Stimulated activated CD4-positive, alpha-beta T cell treated with anti-CD3 and anti-CD28 coated beads, Interleukin-1b, Interleukin-23, amount 100 ng/mL, for 1 hour (primary cell): ENCODE measurements at places on chromosomes 6 and 20.

DNA sequence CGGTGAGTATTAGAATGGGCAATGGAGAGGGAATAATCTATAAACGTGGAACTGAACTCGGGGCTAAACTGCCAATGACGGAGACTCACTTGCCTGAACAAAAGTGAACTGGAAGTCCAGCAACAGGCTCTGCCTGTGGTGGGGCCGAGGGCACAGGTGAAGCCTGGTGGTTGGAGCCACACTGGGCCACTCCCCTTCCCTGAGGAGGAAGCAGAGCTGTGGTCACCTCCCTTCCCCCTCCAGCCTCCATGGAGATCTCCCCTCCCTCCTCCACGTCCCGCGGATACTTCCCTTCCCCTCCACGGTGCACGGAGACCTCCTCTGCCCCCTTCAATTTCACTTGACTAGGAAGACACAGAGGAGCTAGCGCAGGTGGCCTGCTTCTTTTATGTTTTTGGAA is 14.7 kb upstream of the DSP start:
- no peak for DNase-seq

DNA sequence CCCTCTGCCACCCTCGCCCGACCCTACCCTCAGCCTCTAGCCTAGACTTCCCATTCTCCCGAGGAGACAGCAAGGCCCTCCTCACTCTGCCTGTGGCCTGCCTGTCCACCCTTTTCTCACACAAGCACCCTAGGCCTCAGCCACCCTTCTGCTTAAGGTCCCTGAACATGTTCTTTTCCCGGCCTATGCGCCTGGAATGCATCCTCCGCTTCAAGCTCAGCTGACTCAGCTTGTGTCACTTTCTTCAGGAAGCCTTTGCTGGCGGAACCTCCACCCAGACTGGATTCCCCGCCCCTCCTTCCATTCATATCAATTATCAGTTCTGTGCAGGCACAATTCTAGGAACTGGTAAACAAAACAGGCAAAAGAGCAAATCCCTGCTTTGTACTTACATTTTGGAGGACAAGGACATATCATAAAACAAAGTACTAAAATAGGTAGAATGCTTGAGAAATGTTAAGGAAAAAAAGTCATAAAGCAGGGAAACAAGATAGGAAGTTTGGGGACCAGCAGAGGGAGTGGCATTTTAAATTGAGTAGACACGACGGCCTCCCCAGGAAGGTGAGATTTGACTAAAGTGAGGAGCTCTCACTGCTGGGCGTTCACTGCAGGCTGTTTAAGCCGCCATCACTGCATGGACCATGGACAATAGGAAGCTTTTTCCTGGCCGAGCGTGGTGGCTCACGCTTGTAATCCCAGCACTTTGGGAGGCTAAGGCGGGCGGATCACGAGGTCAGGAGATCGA is 17.9 kb upstream of the SNHG17 start:
- no peak for DNase-seq

- DNase-seq, result peak; percentile 24
Measured at GRCh38 chr6:36196113-36196879, at the start of gene BRPF3. Gene BRPF3, plus strand, starts transcription at chr6:36196744. Its CDS starts 3,579 bp downstream, at chr6:36200323.

GRCh38 chr20:431012-431904 is 23.2 kb downstream of the RBCK1 start:
- no peak for DNase-seq

- DNase-seq, result no peak
Measured at GRCh38 chr6:2467929-2468600, 222.7 kb upstream of the GMDS start.

- DNase-seq, result no peak
Measured at GRCh38 chr20:8082989-8083388, 49.1 kb upstream of the PLCB1 start.

- DNase-seq, result no peak
Measured at GRCh38 chr20:62145688-62146018, 2.1 kb downstream of the SS18L1 start.

GRCh38 chr6:108875161-108875555 is 26.9 kb downstream of the ARMC2 start:
- DNase-seq, result no peak

- DNase-seq, result no peak
Measured at GRCh38 chr6:38518511-38519304, 121.0 kb downstream of the BTBD9 start.

- DNase-seq, result no peak
Measured at GRCh38 chr6:22470454-22471131, 98.8 kb upstream of the HDGFL1 start.

DNA sequence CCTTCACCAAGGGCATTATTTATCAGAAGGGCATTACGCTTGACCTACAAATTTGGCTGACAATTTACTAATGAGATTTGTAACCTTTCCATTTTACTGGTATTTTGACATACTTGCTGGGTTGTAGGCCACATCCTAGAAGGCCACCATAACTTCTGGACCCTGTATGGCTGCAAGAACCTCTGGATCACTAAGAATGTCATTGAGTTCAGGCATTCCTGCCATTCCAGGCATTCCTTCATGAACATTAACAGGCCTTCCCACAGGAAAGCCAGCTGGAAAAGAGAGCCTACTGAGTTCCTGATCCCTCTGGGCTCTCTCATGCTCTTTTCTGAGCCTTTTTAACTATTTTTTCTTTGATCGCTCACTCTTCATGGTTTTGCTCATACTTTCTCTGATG is 28.4 kb upstream of the SLC35A1 start:
- no peak for DNase-seq

- DNase-seq, result no peak
Measured at GRCh38 chr6:37615564-37616340, 81.9 kb downstream of the MDGA1 start.

DNA sequence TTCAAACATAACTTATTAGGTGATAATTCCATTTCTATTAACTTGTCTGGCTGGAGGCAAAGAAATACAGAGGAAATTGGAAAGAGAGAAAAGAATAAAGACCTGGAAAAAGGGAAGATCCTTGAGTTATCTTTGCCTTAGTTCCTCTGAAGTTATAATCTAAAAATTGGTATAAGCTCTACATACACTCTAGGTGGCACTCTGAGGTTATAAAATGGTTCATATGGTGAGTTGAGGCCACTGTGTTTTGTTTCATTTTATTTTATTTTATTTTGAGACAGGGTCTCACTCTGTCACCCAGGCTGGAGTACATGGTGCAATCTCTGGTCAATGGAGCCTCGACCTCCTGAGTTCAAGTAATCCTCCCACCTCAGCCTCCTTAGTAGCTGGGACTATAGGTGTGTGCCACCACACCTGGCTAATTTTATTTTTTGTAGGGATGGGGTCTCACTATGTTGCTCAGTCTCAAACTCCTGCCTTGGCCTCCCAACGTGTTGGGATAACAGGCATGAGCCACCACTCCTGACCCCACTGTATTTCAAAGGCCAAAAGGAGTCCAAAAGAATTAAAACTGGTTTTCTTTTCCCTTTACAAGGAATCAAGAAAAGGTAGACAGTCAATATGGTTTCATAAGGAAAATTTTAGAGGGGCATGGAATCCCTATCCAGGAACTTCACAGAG is 19.4 kb downstream of the GPX6 start:
- DNase-seq, result no peak

DNA sequence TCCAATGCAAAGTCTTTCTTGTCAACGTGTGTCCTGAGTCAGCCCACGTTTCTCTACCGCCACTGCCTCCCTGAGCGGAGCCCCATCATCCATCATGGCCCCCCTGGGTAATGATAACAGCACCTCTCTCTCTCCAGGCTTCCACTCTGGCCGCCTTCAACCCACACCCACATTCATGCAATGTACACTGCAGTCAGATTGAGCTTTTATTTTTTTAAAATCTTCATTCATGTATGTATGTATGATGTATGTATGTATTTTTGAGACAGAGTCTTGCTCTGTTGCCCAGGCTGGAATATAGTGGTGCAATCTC is 245.2 kb downstream of the PREX1 start:
- DNase-seq, result no peak

- DNase-seq, result no peak
Measured at GRCh38 chr6:142376800-142377496, 75.1 kb downstream of the ADGRG6 start.

DNA sequence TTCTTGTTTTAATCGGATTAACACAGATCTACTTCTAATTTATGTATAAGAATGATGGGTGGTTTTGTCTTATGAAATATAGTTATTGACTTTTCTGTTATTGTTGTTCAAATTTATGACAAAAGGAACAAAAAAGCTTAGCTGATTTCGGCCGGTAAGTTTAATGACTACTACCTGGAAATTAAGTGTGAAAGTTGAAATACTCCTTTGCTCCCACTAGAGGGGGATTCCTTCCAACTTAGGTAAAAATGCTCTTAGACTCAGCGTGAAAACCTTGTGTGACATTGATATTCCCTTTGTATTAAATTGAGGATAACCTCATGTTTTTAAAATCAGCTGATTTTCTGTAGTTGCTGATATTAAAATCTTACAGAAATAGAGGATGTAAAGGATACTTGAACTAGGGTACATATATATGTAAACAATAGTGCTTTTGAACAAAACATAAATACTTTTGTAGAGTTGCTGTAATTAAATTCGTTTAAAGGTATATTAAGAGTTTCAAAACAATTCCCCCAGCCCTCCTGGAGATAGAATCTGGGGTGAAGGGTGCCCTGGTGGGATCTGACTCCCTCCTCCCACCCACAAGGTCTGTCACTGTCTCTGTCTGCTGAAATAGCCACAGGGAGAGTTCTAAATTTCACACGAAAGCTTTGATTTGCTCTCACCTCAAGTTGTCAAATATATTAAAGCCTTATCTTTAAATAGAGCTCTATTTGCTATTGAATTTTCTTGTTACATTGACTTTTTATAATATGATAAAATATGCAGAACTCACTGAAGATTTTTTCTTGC is 257.5 kb downstream of the ARID1B start:
- no peak for DNase-seq

GRCh38 chr6:158793432-158793831 is 25.7 kb downstream of the EZR start:
- no peak for DNase-seq

GRCh38 chr6:63897459-63897858 is 261.9 kb downstream of the PHF3 start:
- DNase-seq, result no peak

GRCh38 chr6:33945931-33946330 is 142.1 kb upstream of the MLN start:
- DNase-seq, result no peak

DNA sequence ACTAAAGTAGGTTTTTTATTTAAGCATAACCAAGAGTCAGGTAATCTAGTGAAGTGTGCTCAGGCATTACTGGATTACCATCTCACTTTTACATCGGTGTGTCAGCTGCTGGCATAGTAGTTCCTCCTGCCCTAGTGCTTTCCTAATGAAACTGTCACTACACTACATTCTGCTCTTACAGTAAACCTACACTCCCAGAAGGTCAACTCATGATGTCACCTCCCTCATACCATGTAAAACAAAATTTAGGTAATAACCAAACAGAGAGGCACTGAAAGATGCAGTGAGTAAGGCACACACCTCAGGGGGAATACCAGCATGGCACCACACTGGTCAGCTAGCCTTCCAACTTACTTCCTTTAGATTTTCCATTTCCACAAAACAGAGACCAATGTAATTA is 23.3 kb downstream of the HUS1B start:
- no peak for DNase-seq

DNA sequence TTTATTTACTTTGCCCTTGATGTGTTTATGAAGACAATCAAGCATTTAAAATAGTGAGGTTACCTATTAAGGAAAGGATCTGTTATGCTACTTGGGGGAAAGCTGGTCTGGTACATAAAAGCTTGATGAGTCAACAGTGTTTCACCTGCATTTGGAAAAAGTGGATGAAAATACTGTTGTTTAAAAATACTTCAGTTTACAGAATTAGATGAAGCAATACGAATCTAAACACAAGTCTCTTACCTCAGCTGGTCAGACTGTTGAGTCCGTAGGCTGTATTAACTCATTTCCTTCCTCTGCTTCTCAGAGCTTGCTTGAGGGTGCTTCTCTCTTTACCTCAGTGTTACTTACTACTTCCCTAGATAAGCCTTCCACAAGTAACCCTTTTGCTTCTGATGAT is 36.1 kb downstream of the NKX2-4 start:
- DNase-seq, result no peak

- DNase-seq, result no peak
Measured at GRCh38 chr6:36230371-36230770, 33.8 kb downstream of the BRPF3 start.

- no peak for DNase-seq
Measured at GRCh38 chr6:20929283-20929682, 395.0 kb downstream of the CDKAL1 start.

GRCh38 chr6:95577304-95578105 is at the start of gene MANEA:
Gene MANEA, plus strand, starts transcription at chr6:95577535. Its CDS starts 8,905 bp downstream, at chr6:95586440.
- peak; percentile 52 for DNase-seq

DNA sequence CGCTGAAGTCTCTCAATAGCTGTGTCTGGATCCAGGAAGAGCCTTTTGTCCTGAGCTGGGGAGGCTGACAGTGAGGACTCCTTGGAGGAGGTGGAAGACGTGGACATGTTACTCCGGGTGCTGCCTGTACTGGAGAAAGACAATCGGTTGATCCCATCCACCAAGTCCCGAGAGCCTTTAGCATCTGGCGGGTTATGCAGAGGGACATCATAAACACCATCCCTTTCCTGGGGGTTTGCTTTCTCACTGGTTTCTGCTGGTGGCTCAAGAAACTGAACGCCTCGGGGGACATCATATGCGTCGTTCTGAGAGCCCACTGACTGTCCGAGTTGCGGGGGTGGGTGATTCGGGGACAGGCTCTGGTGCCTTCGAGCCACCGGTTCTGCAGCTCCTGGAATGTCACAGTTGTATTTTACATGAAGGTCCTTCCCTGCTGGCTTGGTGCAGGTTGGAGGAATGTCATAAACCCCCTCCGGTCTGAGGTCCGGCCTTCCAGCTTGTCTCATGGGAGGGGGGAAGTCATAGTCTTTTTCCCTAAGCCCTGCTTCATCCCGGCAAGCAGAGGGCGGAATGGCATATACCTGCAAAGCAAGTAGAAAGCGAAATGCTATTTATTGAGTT is 41.7 kb downstream of the NEDD9 start:
- DNase-seq, result no peak

- no peak for DNase-seq
Measured at GRCh38 chr6:84258268-84258667, 30.8 kb upstream of the CEP162 start.

GRCh38 chr6:7640607-7641577 is 50.9 kb downstream of the SNRNP48 start:
- DNase-seq, result no peak

- DNase-seq, result no peak
Measured at GRCh38 chr20:59402681-59403080, 102.3 kb downstream of the EDN3 start.

DNA sequence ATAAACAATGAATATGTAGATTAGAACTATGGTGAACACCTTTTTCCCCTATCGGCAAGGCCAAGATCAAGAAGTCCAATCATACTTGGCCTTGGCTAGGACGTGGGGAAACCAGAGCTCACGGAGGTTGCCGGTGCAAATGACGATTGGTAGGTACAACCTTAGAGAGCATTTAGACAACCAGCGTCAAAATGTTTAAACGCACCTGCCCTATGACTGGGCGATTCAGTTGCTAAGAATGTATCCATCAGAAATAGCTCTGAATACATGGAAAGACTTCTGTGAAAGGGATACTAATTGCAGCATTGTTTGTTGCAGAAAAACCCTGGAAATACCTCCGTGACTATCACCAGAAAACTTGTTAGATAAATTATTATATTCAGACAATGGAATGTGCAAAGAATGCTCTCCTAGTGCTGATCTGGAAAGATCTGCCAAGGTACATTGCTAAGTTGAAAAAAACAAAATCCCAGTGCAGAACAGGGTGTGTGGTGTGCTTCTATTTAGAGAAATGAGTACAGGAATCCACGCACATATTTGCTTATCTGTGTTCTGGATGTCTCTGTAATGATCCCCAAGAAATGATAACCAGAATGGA is 48.0 kb upstream of the PTPN1 start:
- DNase-seq, result no peak

GRCh38 chr20:3072530-3073250 is 1.3 kb downstream of the OXT start:
- no peak for DNase-seq
